Body of pancreas (tissue), 4 donors: ENCODE measurements at places on chromosomes 1 and 21. TPM values are rescaled to one million over a fixed set of nuclear protein-coding genes. Genes with fewer than 3 reads are reported as not detected.

DNA sequence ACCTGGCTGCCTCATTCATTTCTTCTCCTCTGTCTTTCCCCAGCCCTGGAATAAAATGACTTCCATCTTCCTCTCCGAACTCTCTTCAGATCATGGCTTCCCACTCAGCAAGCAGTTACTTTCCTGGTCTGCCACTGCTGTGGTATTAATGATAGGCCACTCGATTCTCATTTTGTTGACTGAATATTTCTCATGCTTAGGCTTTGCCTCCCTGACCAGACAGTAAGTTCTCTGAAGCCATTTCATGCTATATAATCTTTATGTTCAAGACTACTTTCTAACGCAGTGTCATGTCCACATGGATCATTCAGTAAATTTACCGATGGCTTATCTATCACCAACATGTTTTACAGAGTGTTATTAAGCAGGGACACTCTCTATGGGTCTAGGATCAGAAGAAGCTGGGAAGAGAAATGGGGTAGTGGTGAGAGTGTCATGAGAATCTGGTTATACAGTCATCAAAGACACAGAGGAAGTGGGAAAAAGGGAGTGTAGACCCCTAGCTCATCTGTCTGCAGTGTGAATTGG, 20.6 kb downstream of the RUNX1 start:
- no peak for DNase-seq

GRCh38 chr1:201095581-201095980, 16.6 kb downstream of the CACNA1S start:
- DNase-seq = no peak

GRCh38 chr1:220255204-220255603, 17.0 kb downstream of the RAB3GAP2 start:
- DNase-seq = no peak

DNA sequence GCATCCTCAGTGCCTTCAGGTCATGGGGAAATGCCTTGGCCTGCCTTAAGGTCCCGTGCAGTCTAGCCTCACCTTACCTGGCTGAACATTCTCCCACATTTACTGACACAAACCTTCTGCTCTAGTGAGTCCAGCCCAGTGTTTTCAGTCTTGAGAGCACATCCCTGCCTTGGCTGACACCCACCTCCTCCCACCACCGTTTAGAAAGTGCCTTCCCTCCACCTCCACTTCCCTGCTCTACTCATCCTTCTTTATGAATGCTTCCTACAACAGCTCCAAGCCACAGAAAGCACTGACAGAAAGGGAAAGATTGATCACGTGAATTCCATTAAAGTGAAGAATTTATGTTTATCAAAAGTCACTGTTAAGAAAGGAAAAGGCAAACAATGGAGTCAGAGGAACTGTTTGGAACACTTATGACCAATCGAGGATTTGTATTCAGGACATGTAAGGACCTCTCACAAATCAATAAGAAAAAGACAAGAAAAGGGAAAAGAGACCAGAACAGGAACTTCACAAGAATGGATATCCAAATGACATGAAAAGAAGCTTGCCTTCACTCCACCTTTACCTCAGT, 59.8 kb downstream of the DDR2 start:
- no peak for DNase-seq

- DNase-seq = peak; percentile 64
Observed at GRCh38 chr1:180271272-180272255, 41.5 kb downstream of the LHX4 start.

DNA sequence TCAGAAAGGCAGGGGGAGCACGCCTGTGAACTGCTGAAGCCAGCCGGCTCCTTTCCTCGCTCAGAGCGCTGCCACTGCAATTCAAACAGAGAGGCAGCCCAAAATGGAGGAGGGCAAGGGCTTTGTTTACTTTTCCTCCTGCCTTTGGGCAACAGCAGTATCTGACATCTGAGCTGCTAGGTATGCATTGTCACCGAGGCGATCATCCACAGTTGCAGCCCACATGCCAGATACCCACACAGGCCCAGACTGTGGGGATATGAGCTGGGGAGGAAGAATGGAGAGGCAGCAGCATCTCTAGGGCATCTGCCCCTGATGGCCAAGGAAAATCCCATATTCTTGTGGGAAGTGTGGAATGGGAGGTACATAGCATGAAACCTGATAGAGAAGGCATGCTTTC, 357.1 kb downstream of the BARHL2 start:
- no peak for DNase-seq

- peak; percentile 42 for DNase-seq
Observed at GRCh38 chr1:19643602-19644394, at the start of gene NBL1. TSS of gene NBL1 (plus strand) at chr1:19644311. CDS start at chr1:19655031, 10,720 bp downstream.

GRCh38 chr1:95023399-95024043, 49.2 kb downstream of the ALG14 start:
- no peak for DNase-seq

DNA sequence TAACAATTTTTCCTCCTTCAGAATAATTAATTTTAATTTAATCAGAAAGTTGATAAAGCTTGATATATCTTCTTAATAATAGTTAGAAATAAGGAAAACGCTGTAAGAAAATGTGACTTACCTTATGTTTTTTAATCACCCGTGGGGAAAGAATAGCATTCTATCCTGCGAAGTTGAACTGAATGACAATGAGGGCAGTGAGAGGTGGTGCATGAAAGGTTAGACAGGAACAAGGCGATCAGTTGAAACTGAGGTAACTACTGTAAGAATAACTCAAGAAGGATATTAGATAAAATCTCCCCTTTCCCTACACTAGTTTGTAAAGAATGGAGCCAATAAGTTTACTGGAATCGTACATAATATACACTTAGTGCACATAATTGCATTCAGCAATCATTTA, 655.0 kb upstream of the NCAM2 start:
- no peak for DNase-seq

DNA sequence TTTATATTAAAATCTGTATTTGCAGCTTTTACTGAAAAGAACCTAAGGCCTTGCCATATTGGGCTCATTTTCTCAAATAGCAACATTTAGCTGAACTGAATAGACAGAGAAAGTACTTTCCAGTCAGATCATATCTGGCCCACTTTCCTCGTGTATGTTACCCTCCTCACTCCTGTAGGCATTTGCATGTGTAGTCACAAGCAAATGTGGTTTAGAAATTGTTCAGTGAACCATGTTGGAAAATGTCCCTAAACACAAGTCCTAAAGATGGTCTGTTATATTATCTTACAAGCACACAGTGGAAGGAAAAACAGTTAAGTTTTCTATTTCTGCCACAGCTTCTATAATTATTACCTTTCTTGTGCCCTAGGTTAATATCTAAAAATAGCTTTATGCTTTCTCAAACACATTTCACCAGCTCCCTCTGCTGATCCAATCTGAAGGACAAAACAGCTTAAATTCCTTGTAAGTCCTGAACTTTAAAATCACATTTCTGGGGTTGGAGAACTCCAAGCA, 606 bp upstream of the FMO4 start:
- no peak for DNase-seq

- no peak for DNase-seq
Observed at GRCh38 chr1:174812016-174812415, 187.7 kb upstream of the CACYBP start.

DNA sequence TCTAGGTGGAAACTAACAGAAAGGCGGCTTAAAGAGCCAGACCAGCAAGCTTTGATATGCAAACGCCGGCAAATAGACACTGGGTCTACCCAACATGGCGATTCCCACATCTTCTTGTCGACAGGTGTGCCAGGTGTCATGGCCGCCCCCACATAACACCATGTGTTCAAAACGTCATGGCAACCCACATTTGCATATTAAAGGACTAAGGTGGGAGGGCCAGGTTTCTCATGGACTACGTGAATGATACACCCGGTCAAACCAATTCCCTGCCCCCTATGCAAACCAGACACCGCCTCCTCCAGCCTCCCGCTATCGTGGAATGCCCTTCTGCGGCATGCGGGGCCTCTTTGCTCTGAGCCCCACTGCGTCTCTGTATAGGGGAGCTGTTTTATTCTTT, 41.3 kb downstream of the ICOSLG start:
- no peak for DNase-seq

GRCh38 chr1:15953791-15954241, 22.1 kb downstream of the ZBTB17 start:
- DNase-seq = no peak

GRCh38 chr1:218346391-218347204, 1.5 kb downstream of the TGFB2 start:
- DNase-seq = peak; percentile 30

- DNase-seq = no peak
Observed at GRCh38 chr1:82284213-82284612, 483.5 kb downstream of the ADGRL2 start.

DNA sequence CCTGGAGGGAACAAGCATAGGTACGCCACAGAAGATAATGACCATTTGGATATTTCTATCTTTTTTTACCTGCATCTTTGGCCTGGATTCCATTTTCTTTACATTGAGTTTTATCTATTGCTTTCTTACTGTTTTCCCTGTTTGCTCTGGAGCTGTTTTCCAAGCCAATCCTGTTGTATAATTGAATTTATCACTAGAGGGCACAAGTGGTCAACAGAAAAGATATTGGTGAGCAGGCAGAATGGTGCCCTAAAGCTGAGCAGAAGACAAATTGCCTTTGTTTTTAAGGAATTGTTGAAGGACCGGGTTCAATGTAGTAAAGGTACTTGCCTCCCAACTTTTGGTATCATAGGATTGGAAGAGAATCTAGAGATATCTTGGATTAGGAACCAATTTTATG, 152.8 kb downstream of the PPP1R12B start:
- DNase-seq = no peak

DNA sequence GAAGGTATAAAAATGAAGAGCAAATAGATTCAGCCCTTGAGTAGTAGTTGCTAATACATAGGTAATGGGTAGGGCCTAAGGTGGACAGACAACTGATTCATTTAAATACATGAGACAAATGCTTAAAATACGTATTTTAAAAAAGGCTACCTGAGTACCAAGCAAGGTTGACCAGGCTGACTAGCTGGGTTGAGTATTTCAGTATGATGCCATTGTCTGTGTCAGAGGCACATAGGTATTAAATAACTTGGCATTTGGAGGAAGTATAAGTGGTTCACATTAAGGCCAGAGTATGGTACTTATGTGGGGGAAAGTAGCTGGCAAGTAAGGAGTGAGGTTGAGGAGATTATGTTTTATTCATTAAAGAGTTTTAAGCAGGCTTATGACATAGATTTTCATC, 19.4 kb downstream of the NEK7 start:
- no peak for DNase-seq

GRCh38 chr1:193335806-193336428, 149.5 kb upstream of the B3GALT2 start:
- no peak for DNase-seq

DNA sequence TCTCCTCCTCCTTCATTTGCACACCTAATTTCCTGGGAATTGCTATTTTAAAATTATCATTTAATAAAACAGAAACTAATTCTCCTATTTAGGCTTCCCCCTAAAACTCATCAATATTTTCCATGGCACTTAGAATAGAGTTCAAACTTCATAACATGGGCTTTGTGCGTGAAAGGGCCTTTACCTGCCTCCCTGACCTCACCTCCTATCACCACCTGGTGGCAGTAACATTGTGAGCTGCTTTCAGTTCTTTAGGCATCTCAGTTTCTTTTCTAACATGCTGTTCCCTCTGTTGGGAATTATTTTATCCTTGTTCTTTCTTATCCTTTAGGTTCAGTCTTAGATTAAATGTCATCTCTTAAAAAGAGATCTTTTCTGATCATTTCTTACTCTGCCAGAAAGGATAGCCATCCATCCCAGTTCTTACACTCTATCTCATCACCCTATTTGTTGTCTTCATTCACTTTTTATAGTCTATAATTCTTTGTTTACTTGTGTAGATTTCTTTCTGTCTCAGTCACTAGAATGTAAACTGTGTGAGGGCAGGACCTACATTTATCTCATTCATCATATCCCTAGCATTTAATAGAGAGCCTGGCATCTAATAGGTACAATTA, 133.8 kb upstream of the KIAA1614 start:
- DNase-seq = peak; percentile 19

- DNase-seq = no peak
Observed at GRCh38 chr1:115126516-115126915, 37.2 kb upstream of the TSPAN2 start.

- DNase-seq = no peak
Observed at GRCh38 chr1:228935855-228936727, 200.8 kb downstream of the RHOU start.

- DNase-seq = no peak
Observed at GRCh38 chr1:56376188-56376984, 203.0 kb downstream of the PLPP3 start.

DNA sequence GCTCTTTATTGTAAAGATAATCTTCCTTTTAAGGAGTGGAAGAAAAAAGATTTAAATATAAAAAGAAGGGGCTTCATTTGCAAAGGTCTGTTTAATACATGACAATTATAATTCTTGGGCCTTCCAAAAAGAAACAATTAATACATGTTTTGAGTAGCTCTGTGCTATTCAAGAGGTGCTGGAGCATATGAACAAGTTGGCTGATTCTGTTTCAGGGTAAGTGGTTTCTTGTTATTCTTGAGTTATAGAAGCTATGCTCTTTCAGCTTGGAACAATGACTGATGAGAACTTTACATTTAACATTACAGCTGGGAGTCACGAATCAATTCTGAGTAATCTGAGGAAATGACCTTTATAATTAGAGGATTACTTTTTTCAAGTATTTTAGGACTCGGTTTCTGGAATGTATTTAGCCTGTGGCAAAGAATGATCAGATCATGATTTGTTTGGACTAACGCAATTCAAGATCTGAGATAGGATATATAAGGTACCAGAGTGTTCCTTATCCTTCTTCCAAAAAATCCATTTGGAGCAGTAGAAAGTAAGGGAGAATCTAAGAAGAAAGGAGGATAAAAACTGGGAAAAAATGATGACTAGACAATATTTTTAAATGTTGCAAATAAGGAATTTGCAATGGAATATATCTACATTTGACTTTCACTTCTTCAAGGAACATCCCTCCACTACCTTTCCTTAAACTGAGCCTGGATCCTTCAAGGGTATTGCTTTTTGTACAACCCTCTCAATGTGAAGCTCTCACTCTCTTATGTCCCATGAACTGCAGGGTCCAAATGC, 77.1 kb upstream of the KCTD3 start:
- DNase-seq = no peak

GRCh38 chr1:116891396-116892079, 18.2 kb upstream of the PTGFRN start:
- DNase-seq = no peak

- DNase-seq = peak; percentile 29
Observed at GRCh38 chr1:53754484-53755312, 15.7 kb upstream of the GLIS1 start.

DNA sequence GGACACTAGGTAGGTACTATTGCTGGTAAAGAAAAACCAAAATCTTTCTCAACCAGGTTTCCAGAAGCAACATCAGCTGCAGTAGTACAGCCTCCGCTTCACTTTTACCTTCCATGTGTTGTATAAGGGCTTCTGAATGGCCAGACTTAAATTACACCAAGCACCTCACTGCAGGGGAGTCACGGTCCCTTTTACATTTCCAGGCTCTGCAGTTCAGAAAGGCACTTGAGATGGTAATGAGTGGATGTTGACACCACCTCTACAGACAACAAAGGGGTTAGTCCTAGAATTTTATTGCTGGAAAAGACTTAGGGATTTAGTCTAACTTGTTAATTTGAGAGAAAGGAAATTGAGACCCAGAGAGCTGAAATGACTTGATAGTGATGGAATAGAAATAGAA, 12.0 kb upstream of the DUSP12 start:
- no peak for DNase-seq

- no peak for DNase-seq
Observed at GRCh38 chr1:95497566-95497965, 263.6 kb downstream of the RWDD3 start.

The ZFP69B gene
- 0.66 TPM for total RNA-seq

The CAPN9 gene
- total RNA-seq = 0.26 TPM

The AJAP1 gene
- total RNA-seq = 2.9 TPM

The CD1D gene
- 1.8 TPM for total RNA-seq

The SPRR2F gene
- not detected for total RNA-seq

The RPE65 gene
- total RNA-seq = not detected

The KRTAP7-1 gene
- not detected for total RNA-seq

The CFAP141 gene
- not detected for total RNA-seq

The ZSWIM5 gene
- 4.4 TPM for total RNA-seq
